Pulmonary artery endothelial cell (primary cell): ENCODE measurements at places on chromosomes 1 and 21. TPM values are rescaled to one million over a fixed set of nuclear protein-coding genes. Genes with fewer than 3 reads are reported as not detected.

Gene BATF3
- total RNA-seq = 2.6 and 3.0 TPM in 2 replicates

DNA sequence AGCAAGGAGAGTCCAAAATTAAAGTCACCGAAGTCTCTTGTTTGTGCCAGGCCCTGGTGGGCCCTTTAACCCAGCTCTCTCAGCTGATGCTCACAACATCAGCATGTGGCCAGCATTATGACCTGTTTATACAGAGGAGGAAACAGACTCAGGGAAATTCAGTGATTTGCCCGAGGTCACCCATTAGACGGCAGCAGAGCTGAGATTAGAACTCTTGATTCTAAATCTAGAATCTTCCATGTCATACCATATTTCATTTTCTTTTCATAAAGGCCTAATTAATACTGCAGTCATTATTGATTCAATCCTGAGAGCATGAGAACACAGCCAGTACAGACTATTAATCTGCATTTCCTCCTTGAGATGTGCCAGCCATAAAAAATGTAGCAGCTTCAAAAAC is 63.7 kb downstream of the KCNN3 start:
- DNase-seq = no peak

DNA sequence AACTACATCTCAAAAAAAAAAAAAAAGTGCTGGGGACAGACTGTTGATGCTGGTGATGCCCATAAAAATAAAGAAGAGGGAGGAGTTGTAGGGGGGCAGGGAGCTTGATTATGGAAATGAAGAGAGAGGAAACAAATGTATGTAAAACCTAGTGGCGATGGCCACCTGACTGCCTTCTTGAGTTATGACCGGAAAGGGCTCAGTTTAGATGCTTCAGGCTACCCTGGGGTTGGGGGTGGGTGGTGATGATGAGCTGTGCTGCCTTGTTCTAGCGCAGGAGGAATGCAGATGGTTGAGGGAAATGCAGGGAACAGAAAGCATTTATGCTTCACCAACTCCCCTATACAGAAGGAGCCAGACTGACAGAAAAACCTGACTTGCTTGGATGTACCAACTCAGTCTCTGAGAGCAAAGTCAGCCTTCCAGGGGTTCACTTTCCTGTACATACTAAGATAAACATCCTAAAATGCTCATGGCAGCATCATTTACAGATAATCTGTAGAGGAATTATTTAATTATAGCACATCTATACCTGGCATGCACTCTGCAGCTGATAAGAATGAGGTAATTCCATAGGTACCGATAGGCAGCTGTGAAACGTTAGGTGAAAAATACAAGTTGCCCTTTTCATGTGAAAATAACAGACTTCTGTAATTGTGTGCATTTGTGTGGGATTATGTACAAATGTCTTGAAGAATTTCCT is 8.0 kb upstream of the BCAR3 start:
- no peak for DNase-seq

- DNase-seq = no peak
These were observed 486.1 kb upstream of the LRRC7 start for GRCh38 chr1:69081668-69082067.

- DNase-seq = no peak
These were observed 105.4 kb downstream of the PRDM2 start for GRCh38 chr1:13805431-13805830.

- DNase-seq = no peak
These were observed 286.1 kb upstream of the ESRRG start for GRCh38 chr1:217009376-217009775.

DNA sequence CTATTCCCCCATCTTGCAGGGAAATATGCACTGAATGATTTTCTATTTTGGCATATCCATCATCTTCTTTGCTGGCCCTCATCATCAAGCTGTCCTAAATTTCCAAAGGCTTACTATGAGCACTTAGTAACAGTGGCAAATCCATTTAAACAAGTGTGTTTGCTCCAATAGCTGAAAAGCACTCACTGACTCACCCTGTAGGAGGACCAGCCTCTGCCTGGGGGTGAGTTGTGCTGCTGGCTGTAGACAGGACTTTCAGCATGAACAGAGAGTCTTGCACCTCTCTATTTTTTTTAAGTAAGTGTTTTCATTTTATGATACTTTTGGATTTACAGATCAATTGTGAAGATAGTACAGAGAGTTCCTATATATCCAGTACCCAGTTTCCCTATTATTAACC is 97.3 kb downstream of the SLC35F3 start:
- DNase-seq = no peak

GRCh38 chr1:170162459-170163246 is 16.9 kb downstream of the NTMT2 start:
- DNase-seq = no peak

- DNase-seq = no peak
These were observed 34.3 kb upstream of the KCNA3 start for GRCh38 chr1:110708974-110709440.

GRCh38 chr1:97630281-97630680 is 290.6 kb downstream of the DPYD start:
- no peak for DNase-seq

GRCh38 chr1:11453742-11454491 is 25.0 kb upstream of the DISP3 start:
- DNase-seq = no peak
